ENCODE measurements at places on chromosomes 5 and 9. TPM values are rescaled to one million over a fixed set of nuclear protein-coding genes. Genes with fewer than 3 reads are reported as not detected.

DNA sequence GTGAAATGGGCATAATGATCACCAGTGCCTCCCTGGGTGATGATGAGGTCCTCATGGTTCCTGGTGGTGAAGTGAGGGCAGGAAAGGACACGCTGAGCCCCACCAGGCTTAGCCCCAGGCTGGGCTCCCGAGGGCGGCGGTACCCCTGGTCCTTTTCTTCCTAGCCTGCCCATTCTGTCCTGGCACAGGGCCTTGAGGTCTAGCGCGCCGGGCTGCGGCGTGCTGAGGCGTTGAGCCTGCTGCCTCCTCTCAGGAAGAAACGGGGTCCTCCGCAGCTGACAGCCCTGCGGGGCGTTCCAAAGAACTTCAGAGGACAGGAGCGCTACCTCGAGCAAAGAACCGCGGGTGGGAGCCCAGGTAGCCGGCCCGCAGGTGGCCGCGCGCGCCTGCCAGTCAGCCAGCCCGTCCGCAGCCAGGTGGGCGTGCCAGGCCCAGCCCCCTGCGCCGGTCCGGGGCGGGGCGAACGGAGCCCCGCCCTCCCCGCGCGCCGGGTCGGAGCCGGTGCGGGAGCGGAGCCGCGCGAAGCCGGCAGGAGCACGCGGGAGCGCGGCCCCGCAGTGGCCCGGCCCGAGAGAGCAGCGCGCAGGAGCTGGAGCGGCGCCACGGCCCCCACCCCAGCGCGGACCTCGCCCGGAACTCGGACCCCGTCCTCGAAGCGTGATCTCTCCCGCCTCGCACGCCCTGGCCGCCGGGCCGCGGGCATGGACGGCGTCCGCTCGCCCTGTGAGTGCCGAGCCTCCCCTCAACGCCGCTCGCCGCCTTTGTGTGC is at the start of gene WNK2:
WNK2 (plus strand) TSS at position 477 of the 769 bp plus-strand sequence. CDS start 791 bp downstream, outside the sequence.
- no peaks in the 10 kb centered on the region for H3K36me3 ChIP-seq
- no peak within 1 kb of the TSS for H3K27ac ChIP-seq
- peak within 1 kb of the TSS; percentile 59 for H3K4me3 ChIP-seq
- H3K27me3 ChIP-seq: peaks cover 39% of the 10 kb centered on the region

DNA sequence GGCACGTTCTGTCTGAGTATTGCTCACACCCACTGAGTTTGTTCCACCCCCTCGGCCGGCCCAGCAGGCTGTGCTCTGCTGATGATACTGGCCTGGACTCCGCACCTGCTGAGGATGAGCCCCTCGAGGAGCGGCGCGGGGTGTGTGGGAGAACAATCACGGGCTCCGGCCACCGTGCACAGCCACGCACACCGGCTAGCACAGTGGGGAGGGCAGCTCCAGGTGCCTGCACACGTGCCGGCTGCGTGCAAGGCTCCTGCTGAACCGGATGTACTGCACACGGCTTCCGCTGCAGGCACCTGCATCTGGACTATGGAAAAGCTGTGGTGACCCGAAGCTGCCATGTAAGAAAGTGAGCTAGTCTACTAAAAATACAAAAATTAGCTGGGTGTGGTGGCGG is 485.2 kb upstream of the CDH9 start:
- DNase-seq: no peak
- H3K36me3 ChIP-seq: no peaks in the 10 kb centered on the region
- H3K4me3 ChIP-seq: no peak overlapping the region
- H3K4me1 ChIP-seq: no peaks in the 10 kb centered on the region
- no peak overlapping the region for H3K27ac ChIP-seq

- peak overlapping the region; percentile 20 for H3K27ac ChIP-seq
- peaks cover 20% of the 10 kb centered on the region for H3K27me3 ChIP-seq
- peaks cover 15% of the 10 kb centered on the region for H3K4me1 ChIP-seq
- no peak overlapping the region for H3K4me3 ChIP-seq
- no peaks in the 10 kb centered on the region for H3K36me3 ChIP-seq
- DNase-seq: no peak
These were observed 185.5 kb downstream of the HSD17B3 start for GRCh38 chr9:96116275-96117064.

- H3K4me1 ChIP-seq: peaks cover 4% of the 10 kb centered on the region
- H3K27me3 ChIP-seq: no peaks in the 10 kb centered on the region
- no peak overlapping the region for H3K27ac ChIP-seq
- no peak overlapping the region for H3K4me3 ChIP-seq
These were observed 19.0 kb downstream of the HNRNPK start for GRCh38 chr9:83960991-83961390.

DNA sequence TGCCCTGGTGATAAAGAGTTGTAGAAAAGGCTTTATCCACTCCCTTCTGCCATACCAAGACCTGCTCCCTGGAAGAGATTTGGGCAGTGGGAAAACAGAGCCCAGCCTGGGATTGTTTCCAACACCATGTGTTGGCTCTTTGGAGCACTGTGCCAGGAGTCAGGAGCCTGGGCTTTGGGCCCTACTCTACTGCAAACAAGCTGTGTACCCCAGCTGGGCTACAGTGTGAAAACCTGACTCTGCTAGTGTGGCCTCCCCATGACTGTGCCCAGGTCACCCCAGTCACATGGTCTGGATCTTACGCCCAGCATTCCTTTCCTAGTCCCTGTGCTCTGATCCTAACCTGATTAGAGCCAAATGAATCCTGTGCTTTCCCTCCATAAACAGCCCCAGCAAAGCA is 39.3 kb upstream of the SHB start:
- H3K36me3 ChIP-seq: no peaks in the 10 kb centered on the region
- no peaks in the 10 kb centered on the region for H3K4me1 ChIP-seq
- no peak overlapping the region for H3K27ac ChIP-seq
- peaks cover 16% of the 10 kb centered on the region for H3K27me3 ChIP-seq
- no peak for DNase-seq
- H3K4me3 ChIP-seq: no peak overlapping the region

GRCh38 chr5:144335561-144335960 is 164.9 kb downstream of the KCTD16 start:
- no peaks in the 10 kb centered on the region for H3K4me1 ChIP-seq
- H3K27me3 ChIP-seq: peaks cover 1% of the 10 kb centered on the region
- no peaks in the 10 kb centered on the region for H3K36me3 ChIP-seq

DNA sequence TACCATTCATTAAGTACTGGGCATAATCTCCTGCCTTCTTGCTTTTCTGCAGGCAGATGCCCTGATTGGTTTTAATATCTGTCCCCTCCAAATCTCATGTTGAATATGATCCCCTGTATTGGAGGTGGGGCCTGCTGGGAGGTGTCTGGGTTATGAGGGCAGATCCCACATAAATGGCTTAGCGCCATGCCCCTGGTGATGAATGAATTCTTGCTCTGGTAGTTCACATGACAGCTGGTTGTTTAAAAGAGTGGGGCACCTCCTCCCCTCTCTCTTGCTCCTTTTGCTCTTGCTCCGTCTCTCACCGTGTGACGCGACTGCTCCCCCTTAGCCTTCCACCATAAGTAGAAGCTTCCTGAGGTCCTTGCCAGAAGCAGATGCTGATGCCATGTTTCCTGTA is 564.0 kb upstream of the BRINP1 start:
- no peaks in the 10 kb centered on the region for H3K36me3 ChIP-seq
- no peak overlapping the region for H3K27ac ChIP-seq
- peaks cover 1% of the 10 kb centered on the region for H3K27me3 ChIP-seq

DNA sequence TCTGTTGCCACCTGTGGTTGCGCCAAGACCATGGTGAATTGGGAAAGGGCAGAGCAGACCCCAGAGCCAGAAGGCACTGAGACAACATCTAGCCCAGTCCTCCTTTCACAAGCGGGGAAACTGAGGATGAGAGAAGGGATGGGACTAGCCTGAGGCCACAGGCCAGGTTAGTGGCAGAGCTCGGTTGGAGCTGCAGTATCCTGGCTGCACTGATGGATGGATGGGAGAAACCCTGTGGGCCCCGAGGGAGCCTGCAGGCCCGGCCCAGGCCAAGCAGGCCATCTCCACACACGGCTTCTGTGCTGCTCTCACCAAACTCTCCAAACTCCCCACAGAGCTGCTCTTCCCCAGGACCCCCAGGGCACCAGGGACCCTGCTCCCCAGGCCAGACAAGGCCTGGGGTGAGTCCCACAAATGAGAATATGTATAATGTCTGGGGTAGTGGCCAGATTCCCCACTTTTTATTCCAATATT is 60.2 kb downstream of the TSTD2 start:
- no peak overlapping the region for H3K27ac ChIP-seq
- peaks cover 11% of the 10 kb centered on the region for H3K4me1 ChIP-seq
- no peak overlapping the region for H3K4me3 ChIP-seq
- no peaks in the 10 kb centered on the region for H3K36me3 ChIP-seq

DNA sequence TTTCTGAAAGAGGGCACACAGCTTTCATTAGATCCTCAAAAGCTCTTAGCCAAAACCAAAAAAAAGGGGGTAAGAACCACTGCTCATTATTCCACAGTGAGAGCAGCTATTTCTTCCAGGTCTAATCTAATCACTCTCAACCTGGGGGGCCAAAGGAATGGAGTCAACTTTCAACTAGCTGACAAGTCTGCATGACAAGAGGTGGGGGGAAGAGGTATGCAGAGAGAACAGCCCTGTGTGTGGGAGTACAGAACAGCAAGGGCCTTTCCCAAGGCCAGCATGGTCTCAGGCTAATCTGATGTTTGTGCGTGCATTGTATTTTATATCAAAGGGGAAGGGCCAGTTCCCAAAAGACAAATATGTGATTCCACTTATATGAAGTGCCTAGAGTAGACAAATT is 36.9 kb upstream of the PIP5K1B start:
- H3K4me3 ChIP-seq: no peak overlapping the region
- no peak for DNase-seq
- H3K36me3 ChIP-seq: no peaks in the 10 kb centered on the region

- peak; percentile 8 for DNase-seq
- H3K27ac ChIP-seq: no peak overlapping the region
- H3K27me3 ChIP-seq: no peaks in the 10 kb centered on the region
- H3K36me3 ChIP-seq: no peaks in the 10 kb centered on the region
- H3K4me1 ChIP-seq: no peaks in the 10 kb centered on the region
- no peak overlapping the region for H3K4me3 ChIP-seq
These were observed 65.4 kb upstream of the FCN1 start for GRCh38 chr9:134983074-134983473.

DNA sequence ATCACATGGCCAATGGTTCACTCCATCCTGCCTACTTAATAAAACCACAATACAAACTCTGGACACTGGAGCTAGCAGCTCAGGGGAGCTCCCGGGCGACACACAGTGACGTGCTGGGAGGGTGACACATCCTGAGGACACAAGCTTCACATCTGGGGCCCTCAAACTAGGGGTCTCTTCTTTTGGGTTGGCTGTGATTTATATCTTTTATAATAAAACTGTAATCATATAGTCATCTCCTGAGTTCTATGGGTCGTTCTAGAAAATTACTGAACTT is 12.1 kb upstream of the MAPK9 start:
- H3K4me3 ChIP-seq: no peak overlapping the region
- no peaks in the 10 kb centered on the region for H3K36me3 ChIP-seq
- no peaks in the 10 kb centered on the region for H3K4me1 ChIP-seq
- H3K27ac ChIP-seq: no peak overlapping the region

DNA sequence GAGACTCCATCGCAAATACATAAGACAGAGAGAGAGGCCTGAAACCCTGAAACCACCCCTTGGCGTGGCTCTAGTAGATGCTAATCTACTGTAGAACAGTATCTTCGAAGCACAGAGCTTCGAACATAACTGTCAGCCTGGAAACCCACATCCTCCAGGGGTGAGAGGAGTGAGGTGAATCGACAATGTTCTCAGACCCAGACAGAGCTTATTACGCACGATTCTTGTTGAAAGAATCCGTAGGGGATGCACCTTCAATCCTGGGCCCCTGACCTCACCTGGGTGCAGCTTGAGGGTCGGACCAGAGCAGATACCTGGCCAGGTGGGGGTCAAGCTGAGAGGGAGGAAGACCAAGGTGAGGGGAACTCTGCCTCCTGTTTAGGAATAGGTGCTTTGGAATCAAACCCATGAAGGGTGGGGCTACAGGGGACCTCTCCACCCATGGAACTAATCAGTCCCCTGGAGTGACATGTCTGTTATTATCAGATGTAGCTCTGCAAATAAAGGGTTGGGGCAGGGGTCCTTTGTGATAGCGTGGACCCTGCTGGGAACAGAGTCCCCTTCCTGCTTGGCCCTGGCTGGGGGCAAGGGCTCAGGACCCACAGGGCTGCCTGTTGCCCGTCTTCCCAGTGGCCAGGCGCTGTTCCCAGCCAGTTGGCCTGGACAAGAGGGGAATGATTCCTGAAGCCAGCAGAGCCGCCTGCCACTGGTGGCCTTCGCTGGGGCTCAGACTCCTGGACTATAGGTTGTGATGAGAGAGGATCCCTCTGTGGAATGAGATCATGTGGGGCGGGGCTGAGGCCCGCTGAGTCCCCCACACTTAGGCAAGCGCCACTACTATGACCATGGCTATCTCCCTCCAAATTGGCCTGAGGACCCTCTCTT is 41.2 kb downstream of the DBH start:
- H3K27ac ChIP-seq: peak overlapping the region; percentile 76
- DNase-seq: peak; percentile 82
- H3K4me1 ChIP-seq: peaks cover 32% of the 10 kb centered on the region
- H3K27me3 ChIP-seq: no peaks in the 10 kb centered on the region
- no peak overlapping the region for H3K4me3 ChIP-seq

DNA sequence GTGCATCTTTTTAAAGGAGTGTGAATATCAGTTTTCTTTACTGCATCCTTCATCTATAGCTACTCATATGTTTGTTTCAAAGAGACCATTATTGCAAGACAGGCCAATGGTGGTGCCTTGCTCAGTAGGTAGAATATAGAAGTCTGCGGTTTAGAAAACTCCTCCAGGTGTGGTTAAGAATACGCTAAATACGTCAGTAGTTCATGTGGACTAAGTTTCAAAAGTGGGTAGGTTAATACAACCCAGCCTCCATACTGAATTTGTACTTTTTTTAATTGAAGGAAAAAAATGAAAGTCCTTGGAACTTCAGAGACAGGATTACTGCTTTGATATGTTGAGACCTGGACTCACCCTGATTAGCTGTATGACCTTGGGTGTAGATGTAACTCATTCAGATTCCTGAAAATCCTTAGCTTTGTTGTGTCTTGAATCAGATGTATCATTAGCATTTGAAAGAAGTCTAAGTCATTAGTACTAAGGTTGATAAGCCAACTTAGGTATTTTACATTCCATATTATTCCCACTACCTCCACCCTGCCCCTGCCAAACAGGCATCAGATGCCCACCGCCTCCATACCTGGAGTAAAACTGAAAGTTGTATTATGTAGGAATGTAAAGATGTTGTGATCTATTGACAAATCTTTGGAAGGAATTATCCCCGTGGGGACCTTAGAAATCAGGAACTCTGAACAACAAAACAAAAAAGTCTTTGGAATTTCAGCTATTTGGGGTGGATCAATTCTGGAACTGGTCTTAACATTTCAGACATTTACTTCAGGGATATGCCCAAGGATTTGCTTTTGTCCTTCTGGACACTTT is 6.1 kb downstream of the BASP1 start:
- no peak overlapping the region for H3K27ac ChIP-seq
- peaks cover 35% of the 10 kb centered on the region for H3K27me3 ChIP-seq
- DNase-seq: no peak
- peaks cover 3% of the 10 kb centered on the region for H3K4me1 ChIP-seq
- no peak overlapping the region for H3K4me3 ChIP-seq
- peaks cover 2% of the 10 kb centered on the region for H3K36me3 ChIP-seq

Gene HEXB
- 46.2 TPM for total RNA-seq

Gene PRSS3
- total RNA-seq: not detected

Gene NOXA1
- 0.72 TPM for total RNA-seq

Gene NR2F1-AS1
- not detected for total RNA-seq

Gene STC2
- 45.9 TPM for total RNA-seq

Gene IGIP
- total RNA-seq: 1.5 TPM

Gene PCDHB13
- total RNA-seq: not detected

Gene CDH12
- not detected for total RNA-seq

Gene RNF208
- 8.0 TPM for total RNA-seq

Gene PCDHB4
- not detected for total RNA-seq

Gene MAP1B
- 0.25 TPM for total RNA-seq

Gene SPAG8
- total RNA-seq: 0.63 TPM

Gene NAIP
- total RNA-seq: 4.9 TPM
